ENCODE measurements at places on chromosomes 1 and 21.

DNA sequence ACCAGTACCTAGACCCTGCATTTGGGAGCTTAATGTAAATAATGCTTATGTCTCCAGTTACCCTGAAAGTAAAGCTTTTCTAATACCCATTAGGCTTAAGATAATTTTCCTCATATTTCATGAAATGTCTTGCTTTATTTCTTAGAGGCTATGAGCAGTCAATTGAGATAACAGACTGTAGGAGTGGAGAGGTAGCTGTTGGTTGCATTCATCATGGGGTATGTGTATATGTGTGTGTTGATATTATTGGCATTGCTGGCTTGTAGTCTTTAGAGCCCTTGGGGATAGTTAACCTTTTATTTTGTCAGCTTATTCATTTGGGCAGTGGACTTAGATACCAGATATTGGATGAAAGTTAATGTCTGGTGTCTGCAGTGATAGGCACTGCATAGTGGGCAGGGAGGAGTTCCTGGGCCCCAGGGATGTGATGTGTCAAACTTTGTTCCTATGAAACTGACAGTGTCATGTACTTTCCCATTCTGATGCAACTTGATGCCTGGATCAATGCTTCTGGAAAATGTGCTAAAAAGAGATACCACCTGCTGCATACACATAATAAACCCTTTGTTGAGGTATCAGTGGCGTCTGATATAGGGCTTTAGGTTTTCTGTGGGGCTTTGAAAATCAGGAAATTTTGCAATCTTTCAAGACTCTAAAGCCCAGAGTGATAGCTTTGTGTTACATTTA, 83.9 kb downstream of the MAST2 start:
- no peak for DNase-seq

GRCh38 chr1:100302739-100303138, 36.7 kb downstream of the RTCA start:
- no peak for DNase-seq

- DNase-seq: no peak
Observed at GRCh38 chr1:66563094-66563800, 29.3 kb downstream of the SGIP1 start.

- DNase-seq: no peak
Observed at GRCh38 chr1:64474665-64475439, 4.9 kb downstream of the CACHD1 start.

- peak; percentile 52 for DNase-seq
Observed at GRCh38 chr1:95126846-95127245, 9.7 kb downstream of the TLCD4 start.

- DNase-seq: no peak
Observed at GRCh38 chr1:57350610-57351009, 73.2 kb downstream of the DAB1 start.

GRCh38 chr1:173867141-173867752, 542 bp downstream of the GAS5 start:
- DNase-seq: no peak

DNA sequence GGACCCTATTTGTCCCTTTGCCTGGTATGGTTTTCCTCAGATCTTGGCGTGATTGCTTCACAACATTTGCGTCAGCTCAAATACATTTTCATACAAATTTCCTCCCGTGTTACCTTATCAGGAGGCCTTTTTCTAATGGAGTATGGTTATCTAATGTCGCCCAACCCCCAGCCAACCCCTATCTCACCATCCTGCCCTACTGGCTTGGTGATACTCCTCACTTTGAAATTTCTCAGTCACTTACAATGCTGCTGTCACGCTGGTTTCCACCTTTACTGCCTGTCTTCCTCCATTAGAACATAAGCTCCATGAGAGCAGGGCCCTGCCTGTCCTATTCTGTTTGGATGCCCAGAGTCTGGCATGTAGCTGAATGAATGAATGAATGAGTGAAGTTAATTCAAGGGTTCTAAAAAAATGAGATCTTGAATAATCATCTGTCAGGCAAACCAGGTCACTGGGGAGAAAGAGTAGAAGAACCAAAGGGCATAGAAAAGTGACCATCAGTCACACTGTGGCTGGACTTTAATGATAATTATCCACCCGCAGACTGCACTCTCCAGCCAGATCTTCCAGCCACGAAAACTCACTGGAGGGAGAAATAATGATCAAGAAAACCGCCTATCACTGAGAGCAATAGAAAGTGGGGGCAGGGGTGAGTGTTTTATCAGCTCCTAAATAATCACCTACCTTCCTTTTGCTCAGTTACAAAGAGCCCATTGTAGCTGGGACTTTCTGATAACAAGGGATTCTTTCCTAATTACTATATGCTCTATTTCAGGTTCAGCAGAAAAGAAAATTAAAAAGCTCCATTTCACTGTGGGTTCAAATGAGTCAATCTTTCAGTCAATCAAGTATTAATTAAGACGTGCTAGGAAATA, 21.3 kb downstream of the KIAA0040 start:
- no peak for DNase-seq

DNA sequence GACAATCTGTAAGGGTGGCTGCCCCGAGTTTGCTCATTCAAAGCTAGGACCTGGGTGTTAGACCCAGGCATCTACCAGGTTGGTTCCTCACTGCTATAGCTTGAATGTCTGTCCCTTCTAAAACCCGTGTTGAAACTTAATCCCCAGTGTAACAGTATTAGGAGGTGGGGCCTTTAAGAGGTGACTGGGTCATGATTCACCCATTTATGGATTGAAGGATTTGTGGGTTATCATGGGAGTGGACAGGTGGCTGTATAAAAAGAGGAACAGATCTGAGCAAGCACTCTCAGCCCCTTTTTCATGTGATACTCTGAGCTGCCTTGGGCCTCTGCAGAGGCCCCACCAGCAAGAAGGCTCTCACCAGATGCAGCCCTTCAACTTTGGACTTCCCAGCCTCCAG, 29.4 kb downstream of the PSMG1 start:
- no peak for DNase-seq

DNA sequence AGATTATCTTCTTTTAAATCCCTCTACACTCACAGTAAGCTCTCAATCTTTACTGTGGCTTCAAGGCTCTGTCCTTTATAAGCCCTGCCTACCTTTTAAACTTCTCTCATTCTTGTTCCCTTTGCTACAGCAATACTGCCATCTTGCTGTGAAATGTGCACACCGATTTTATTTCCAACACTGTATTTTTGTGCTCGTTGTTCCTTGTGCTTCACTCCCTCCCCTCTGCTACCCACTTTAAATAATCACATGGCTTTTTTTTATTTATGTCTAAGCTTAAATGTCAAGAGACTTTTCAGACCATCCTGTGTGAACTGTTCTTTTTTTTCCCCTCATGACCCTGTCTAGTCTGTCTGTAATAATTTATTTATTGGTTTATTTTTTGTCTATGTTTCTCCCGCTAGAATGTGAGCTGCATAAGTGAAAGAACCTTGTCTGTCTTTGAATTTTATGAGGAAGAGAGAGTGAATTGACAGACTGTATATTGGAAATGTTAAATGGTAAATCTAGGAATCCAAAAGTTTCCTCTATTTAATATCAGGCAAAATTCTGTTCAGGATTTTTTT, 45.7 kb downstream of the ABCD3 start:
- DNase-seq: peak; percentile 64

GRCh38 chr1:209775678-209776077, 8.7 kb downstream of the C1orf74 start:
- DNase-seq: no peak

- no peak for DNase-seq
Observed at GRCh38 chr1:151137789-151138188, 8.6 kb downstream of the SEMA6C start.

- no peak for DNase-seq
Observed at GRCh38 chr1:22177354-22178003, 34.6 kb upstream of the WNT4 start.

Measured in Jurkat, Clone E6-1 (cell line).